Activated CD4-positive, alpha-beta T cell treated with anti-CD3 and anti-CD28 coated beads, Interleukin-2, amount 10 ng/mL, durations not matched to agents 24 days and 14 days (primary cell): ENCODE measurements at places on chromosomes 4 and X.
A peak's percentile ranks its signal among the peaks of the same experiment; 100 is the strongest.

DNA sequence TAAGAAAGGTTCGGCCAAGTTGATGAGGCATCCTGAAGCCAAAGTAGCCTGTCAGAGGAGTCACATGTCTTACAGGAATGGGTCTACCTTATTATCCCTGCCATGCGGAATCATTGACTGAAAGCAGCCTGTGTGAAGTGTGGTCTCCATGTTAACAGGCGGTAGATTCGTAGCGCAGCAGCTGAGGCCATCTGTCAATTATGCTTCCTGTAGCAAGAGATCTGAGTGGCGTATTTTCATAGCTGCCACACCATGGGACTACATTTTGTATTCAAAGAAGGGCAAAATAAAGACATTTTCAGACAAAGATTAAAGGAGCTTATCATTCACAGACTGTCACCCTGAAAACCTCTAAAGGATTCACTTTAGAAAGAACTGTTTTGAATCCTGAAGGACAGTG lies 11.2 kb upstream of the MED14 start:
- no peaks in the 10 kb centered on the region for H3K27me3 ChIP-seq
- H3K4me1 ChIP-seq = peaks cover 12% of the 10 kb centered on the region
- H3K36me3 ChIP-seq = no peaks in the 10 kb centered on the region
- H3K27ac ChIP-seq = no peak overlapping the region
- no peak overlapping the region for H3K4me3 ChIP-seq

- no peak for DNase-seq
- H3K4me3 ChIP-seq = no peak overlapping the region
- no peak overlapping the region for H3K27ac ChIP-seq
- peaks cover 49% of the 10 kb centered on the region for H3K27me3 ChIP-seq
These were observed 2.6 kb downstream of the CXCL2 start for GRCh38 chr4:74096265-74096980.

DNA sequence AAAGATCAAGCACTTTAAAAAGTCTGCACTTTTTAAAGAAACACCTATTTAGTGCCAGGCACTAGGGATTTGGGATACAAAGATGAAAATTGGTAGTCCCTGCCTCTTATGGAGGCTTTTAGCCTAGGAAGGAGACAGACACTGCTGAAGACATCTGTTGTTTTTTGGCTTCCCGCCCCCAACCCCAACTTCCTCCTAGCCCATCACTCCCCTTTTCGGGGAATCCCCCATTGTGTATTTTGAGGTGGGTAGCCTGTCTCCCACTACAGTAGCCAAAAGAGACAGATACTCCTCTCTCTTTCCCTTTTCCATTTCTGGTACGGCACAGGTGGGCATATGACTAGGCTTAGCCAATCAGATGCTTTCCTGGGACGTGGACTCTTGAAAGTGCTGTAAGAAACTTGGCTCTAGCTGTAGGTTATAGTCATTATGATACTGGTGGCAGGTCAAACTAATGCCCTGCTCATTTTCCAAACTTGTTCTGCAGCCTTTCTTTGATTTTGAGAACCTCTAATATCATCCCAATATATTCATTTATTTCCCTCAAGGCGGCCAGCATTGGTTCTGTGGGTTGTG lies 194.6 kb upstream of the RBPJ start:
- H3K36me3 ChIP-seq = peaks cover 20% of the 10 kb centered on the region
- no peaks in the 10 kb centered on the region for H3K27me3 ChIP-seq
- peak overlapping the region; percentile 41 for H3K27ac ChIP-seq
- peaks cover 29% of the 10 kb centered on the region for H3K4me1 ChIP-seq

DNA sequence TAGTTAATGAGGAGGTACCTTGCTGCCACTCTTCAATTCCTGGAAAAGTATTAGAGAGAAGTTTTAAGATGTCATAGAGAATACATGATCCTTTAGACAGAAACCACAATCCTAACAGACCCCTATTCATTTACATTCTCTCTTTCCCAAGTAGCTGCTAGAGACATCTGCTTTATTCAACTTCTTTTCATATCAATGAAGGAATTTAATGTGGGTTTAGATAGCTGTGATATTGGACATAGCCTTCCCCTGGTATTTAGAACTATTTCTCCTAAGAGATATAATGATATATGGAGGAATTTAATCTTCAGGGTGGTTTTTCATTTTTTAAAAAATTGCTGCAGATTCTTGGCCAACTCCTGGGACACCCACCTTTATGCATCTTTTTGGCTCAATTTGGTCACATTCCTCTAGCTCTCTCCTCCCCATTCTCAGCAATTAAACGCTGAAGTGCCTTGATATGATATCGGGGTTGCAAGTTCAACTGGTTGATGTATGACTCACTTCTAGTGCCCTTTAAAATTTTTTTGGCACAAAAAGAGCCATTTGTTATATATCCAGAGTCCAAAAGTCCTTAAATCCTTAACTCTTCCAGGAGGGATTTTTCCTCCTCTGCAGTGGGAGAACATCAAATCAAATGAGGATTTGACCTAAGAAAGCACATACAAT lies 57.6 kb downstream of the DOCK11 start:
- H3K27me3 ChIP-seq = no peaks in the 10 kb centered on the region
- peaks cover 14% of the 10 kb centered on the region for H3K4me1 ChIP-seq
- H3K4me3 ChIP-seq = no peak overlapping the region

DNA sequence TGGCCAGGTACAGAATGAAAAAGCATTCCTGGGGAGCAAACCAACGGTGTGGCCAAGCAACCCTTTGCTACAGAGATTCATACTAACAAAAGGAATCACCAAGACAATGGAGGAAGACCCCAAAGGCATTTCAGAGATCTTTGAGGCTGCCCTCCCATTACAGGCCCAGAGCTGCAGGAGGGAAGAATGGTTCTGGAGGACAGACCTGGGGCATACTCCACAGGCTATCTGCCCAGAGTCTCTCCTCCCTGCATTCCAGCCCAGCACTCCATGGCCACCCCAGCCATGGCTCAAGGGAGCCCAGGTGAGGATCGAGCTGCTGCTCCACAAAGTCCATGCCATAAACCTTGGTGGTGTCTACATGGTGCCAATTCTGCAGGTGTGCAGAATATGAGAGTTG lies 81.9 kb downstream of the ATP11C start:
- no peaks in the 10 kb centered on the region for H3K27me3 ChIP-seq
- H3K4me1 ChIP-seq = no peaks in the 10 kb centered on the region
- no peak for DNase-seq
- H3K36me3 ChIP-seq = no peaks in the 10 kb centered on the region
- H3K4me3 ChIP-seq = no peak overlapping the region

- no peak overlapping the region for H3K4me3 ChIP-seq
- H3K27me3 ChIP-seq = no peaks in the 10 kb centered on the region
- DNase-seq = no peak
- no peak overlapping the region for H3K27ac ChIP-seq
These were observed 34.2 kb upstream of the CRMP1 start for GRCh38 chr4:5927116-5927515.

DNA sequence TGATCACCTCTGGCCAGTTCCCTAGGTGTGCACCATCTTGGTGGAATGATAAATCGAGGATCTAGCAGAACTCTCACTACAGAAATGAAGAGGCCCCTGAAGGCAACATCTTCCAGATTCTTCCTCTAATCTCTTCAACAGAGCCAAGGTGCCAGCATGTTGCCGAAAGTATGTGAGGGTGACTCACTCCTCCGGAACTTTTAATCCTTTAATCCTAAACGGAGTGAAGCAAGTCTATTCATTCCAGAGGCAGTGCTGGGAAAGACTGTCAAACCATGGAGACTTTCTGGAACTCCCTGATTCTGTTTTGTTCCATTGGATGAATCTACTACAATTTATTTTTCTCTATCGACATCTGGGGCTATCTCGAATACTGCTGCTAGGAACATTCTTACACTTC lies 68.7 kb downstream of the SUPT20HL2 start:
- no peak overlapping the region for H3K27ac ChIP-seq
- no peaks in the 10 kb centered on the region for H3K36me3 ChIP-seq
- H3K27me3 ChIP-seq = peaks cover 3% of the 10 kb centered on the region

DNA sequence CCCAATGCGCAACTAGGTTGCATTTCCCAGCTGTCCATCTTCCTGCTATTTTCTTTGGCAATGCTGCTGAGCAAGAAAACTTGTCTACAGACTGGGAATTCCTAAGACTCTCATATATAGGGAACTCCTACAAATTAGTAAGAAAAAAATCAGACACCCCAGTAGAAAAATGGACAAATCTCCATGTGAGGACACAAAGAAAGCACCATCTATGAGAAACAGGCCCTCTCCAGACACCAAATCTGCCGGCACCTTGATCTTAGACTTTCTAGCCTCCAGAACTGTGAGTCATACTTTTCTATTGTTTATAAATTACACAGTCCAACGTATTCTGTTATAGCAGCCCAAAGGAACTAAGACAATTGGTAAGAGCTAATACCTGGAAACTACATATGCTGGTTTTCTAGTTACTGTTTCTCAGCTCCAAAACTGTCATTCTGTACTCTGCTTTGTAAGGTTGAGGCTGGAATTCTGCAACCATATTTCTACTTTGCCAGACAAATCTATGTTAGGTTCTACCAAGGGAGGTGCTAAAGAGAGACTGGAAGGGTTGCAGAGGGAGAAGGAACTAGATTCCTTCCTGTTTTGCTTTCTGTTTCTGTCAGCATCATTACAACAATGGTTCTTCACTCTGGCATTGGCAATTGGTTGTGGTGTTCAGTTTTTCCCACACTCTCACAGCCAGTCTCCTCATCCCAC lies 35.7 kb upstream of the FAM241A start:
- H3K4me1 ChIP-seq = peaks cover 16% of the 10 kb centered on the region
- peak; percentile 61 for DNase-seq
- no peaks in the 10 kb centered on the region for H3K36me3 ChIP-seq
- no peaks in the 10 kb centered on the region for H3K27me3 ChIP-seq
- peak overlapping the region; percentile 53 for H3K4me3 ChIP-seq

DNA sequence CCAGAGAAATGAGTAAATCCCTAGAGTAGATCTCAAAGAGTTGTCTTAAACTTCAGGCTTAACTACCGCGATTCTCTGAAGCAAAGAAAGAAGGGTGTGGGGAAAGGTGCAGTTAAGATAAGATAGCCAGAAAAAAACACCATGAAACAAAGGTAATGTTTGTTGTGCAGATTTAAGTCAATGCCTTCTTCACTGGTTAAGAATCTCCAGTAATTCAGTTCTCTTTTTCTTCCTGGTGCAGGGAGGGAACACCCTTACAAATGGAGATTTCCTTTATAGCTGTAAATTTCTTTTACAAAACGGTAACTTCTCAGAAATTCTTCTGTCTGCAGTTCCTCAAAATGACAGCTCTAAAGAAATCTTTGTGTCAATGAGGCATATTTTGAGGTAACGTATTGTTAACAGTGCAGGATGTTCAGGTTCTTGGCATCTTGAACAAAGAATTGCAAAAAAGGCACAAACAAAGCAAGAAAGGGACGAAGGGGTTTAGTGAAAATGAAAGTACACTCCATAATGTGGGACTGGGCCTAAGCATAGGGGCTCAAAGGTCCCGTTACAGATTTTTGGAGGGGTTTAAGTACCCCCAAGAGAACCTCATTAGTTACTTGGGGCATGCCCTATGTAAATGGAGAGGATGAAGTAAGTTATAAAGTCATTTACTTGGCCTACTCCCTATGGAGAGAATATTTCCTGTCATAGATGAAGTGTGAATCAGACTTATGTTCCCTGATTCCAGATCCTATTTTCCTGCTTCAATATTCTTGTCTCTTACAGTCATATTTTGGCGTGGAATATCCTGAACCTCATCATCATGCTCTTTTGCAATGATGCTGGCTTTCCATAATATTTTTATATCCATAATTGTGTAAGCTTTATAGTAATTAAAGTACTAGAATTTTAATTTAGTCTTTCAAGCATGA lies 492.0 kb downstream of the PCDH11X start:
- H3K36me3 ChIP-seq = no peaks in the 10 kb centered on the region
- no peaks in the 10 kb centered on the region for H3K4me1 ChIP-seq
- H3K27me3 ChIP-seq = no peaks in the 10 kb centered on the region
- no peak for DNase-seq

GRCh38 chr4:15339737-15340136 lies 88.1 kb upstream of the C1QTNF7 start:
- peaks cover 7% of the 10 kb centered on the region for H3K27me3 ChIP-seq
- DNase-seq = no peak
- H3K27ac ChIP-seq = no peak overlapping the region
- H3K36me3 ChIP-seq = no peaks in the 10 kb centered on the region

DNA sequence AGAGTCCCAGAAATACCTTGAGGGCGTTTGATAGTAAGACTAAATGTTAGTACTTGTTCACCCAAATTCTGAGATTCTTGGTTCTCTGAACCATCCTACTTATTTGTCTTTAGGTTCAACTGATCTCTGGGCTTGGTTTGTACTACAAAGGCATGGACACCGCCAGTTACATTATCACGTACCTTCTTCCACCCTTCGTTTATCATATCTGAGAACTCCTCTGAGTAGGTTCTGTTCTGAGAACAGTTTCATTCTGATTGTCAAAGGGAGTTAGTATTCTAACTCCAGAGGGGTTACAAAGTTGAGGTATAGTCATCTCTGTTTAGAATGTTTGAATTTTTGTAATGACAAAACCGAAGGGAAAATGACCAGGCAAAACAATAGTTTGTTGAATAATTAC lies 19.3 kb downstream of the ZFX start:
- H3K36me3 ChIP-seq = peaks cover 28% of the 10 kb centered on the region
- H3K4me3 ChIP-seq = peak overlapping the region; percentile 72
- peak overlapping the region; percentile 92 for H3K27ac ChIP-seq

- H3K27ac ChIP-seq = no peak overlapping the region
- peaks cover 9% of the 10 kb centered on the region for H3K4me1 ChIP-seq
- no peaks in the 10 kb centered on the region for H3K27me3 ChIP-seq
- no peak for DNase-seq
- peaks cover 35% of the 10 kb centered on the region for H3K36me3 ChIP-seq
These were observed 24.2 kb downstream of the NELFA start for GRCh38 chr4:1984406-1985191.

DNA sequence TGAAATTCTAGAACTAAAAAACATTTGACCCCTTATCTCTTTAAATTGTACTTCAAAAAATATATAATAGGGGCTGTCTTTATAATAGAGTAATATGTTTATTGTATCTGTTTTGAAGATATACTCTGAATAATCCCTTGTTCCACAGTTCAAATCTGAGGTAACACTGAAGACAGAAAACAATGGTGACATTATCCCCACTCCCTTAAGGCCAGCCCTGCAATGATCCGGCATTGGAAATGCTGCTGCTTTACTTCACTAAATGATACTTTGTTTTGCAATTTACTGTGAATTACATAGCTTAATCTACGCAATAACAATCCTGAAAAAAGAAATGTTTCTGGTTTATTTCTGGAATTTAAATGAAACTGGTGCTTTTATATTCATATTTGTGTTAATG lies 34.4 kb upstream of the ZFP42 start:
- no peak for DNase-seq
- no peaks in the 10 kb centered on the region for H3K27me3 ChIP-seq
